ENCODE measurements at places on chromosomes 3 and 15.

- DNase-seq: no peak
Measured at GRCh38 chr3:100563228-100563627, 46.2 kb upstream of the ADGRG7 start.

- no peak for DNase-seq
Measured at GRCh38 chr3:118736107-118736506, 298.5 kb downstream of the IGSF11 start.

DNA sequence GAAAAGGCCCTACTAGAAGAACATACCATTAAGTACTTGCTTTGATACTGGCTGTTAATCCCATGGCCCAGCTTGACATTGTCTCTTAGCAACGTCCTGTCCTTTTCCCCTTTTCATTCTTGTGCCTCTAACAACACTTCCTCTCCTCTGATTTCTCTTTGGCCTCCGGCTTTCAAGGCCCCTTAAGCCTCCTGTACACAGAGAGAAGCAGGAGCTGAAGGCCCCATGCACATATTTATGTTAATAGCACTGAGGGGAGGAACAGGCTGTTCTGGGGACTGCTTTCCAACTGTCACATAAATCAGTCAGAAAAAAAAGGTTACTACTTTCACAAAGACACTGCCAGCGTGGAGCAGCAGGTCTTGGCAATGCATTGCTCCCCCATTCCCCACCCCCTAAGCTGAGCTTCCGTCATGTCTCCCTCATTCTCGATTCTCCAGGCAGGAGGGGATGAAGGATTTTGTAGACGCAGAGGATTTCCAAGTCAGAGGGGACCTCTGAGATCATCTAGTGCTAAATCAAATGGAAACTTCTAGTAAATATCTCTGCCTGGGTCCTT is 257.4 kb upstream of the ADAMTS9 start:
- DNase-seq: no peak

DNA sequence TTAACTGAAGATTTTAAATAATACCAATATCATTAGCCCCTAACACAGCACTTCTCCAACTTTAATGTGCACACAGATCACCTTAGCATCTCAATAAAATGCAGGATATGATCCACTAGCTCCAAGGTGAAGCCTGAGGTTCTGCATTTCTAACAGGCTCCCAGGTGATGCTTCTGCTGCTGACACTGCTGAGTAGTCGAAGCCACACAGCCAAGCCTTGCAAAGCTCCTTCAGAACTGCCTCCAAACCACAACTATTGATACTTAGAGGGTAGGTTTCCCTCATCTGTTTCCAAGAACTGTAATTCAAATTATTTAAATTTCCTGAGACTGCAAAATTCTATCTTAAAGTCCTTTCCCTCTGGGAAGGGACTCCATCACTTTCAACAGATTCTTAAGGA is 3.9 kb downstream of the RIOX2 start:
- no peak for DNase-seq

- DNase-seq: no peak
Measured at GRCh38 chr3:129614927-129615363, 8.5 kb upstream of the PLXND1 start.

GRCh38 chr15:77251662-77252061 is 168.2 kb downstream of the PEAK1 start:
- DNase-seq: no peak

- DNase-seq: no peak
Measured at GRCh38 chr15:57743424-57743823, 36.9 kb downstream of the POLR2M start.

GRCh38 chr15:28114721-28115622 is 15.9 kb upstream of the OCA2 start:
- DNase-seq: no peak

DNA sequence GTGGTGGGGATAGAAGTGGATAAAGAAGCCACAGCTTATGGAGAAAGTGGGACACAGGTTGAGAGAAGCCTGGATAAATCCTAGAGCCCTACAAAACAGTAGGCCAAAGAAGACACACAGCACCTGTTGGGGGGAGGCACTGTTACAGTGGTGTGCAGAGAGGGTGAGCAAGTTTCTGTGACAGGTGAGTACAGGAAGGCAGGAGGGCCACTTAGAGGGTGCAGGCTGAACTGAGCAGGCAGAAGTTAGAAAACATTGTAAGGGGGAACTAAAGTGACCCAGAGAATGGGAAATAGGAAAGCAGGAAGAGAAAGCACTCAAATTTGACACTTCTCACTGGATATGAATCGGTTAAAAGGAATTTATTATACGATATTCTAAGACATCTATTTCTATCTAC is 146.1 kb upstream of the TMCO5A start:
- no peak for DNase-seq

GRCh38 chr15:49045751-49046219 is 461 bp downstream of the SECISBP2L start:
- no peak for DNase-seq

- no peak for DNase-seq
Measured at GRCh38 chr15:33234020-33234461, 39.5 kb upstream of the FMN1 start.

DNA sequence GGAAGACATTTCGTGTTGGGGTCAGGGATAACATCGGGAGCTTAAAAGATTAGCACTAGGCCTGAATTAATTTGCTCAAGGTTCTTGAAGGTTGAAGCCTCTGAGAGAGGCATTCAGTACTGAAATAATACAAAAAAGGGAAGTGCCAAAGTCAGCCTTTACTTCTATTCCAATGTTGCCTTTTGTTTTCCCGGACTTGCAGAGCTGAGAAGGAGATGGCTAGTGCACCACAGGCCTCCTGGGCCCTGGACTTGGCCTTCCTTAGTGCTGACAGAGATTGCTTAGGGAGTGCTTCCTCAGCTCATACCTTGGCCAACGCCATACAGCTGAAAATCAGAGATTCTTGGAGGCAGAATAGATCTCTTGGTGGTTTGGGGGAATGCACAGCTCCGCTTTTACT is 333.6 kb upstream of the TBL1XR1 start:
- DNase-seq: no peak

DNA sequence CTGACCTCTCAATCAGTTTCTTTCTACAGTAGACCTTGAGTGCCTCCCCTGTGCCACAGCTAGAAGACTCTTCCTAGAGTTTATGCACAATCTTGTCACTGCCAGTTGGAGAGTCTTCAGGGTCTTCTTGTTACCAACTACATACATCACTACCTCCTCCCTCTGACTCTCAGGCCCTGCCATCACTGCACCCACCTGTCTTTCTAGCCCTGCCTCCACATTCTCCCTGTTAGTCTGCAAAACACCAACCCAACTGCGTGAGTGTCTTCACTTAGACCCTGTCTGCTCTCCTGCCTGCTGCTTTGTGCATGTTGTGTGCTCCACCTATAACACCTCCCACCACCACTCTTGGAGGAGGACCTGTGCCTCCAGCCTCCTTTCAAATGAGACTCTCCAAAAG is 34.4 kb downstream of the CLSTN2 start:
- no peak for DNase-seq

DNA sequence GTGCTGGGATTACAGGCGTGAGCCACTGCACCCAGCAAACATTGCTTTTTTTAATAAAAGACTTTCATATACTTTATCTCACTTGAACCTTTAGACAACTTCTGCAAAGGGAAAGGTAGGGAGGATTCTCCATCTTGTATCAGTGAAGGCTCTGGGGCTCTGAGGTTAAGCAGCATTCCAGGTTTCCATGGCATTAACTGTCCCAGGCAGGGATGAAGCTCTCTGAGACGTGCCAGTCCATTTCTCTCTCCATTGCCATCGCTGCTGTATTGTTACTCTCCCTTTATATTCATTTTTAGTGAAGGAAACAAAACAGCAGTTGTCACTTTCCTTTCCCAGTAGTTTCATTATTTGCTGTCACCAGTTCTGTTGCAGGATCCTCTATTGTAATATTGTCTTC is 342.4 kb downstream of the LPP start:
- DNase-seq: no peak

GRCh38 chr3:136957751-136958288 is at the start of gene IL20RB:
Gene IL20RB, plus strand, starts transcription at chr3:136957983. Its CDS starts 131 bp downstream, at chr3:136958114.
- DNase-seq: no peak

DNA sequence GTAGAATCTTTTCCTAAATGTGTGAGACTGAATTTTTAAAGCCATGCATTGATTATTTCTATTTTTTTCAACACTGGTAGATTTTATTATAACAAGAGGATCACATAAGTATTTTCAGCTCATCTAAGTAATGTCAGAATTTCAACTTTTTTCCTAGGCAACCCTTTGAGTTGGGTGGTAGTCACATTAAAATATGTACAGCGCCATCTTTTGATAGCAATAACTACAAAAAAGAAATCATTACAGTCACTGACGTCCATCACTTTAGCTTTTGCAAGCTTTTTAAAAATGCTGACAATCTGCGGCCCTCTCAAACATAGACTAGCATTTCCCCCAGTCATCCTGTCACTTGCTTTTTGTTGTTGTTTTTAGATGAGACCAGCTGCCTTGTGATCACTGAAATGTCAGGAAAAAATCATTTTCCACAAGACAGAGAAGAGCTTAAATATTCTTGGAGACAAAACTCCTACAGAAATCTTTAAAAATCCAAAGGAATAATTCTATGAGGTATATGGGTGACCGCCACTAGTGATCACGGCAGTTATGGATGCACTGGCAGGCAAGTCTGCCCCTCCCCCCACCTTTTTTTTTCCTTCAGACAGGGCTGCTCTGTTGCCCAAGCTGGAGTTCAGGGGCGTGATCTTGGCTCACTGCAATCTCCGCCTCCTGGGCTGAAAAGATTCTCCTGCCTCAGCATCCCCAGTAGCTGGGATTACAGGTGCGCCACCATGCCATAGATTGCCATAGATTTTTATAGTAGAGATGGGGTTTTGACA is 384.0 kb upstream of the KCNMB2 start:
- DNase-seq: no peak

DNA sequence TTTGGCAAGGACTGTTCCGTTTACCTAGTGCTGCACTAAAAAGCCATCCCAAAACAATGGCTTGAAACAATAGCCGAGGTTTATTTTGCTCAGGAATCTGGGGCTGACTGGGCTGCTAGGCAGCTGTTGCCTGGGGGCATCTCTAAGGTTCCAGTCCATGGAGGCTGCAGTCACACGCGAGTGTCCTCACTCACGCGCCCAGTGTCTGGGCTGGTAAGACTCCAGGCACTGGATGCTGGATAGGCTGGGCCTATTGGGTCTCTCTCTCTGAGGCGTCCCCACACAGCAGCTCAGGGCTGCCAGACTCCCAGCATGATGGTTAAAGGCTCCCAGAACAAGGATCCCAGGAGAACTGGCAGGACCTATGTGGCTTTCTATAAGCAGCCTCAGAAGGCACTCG is 34.2 kb downstream of the ALS2CL start:
- no peak for DNase-seq

GRCh38 chr3:37930495-37930894 is 60.1 kb upstream of the VILL start:
- DNase-seq: no peak

GRCh38 chr3:54355800-54356199 is 233.4 kb downstream of the CACNA2D3 start:
- no peak for DNase-seq

GRCh38 chr15:98648654-98649471 is 524 bp downstream of the IGF1R start:
- DNase-seq: peak; percentile 14

GRCh38 chr15:38074029-38074428 is 139.6 kb downstream of the TMCO5A start:
- no peak for DNase-seq

GRCh38 chr15:88274553-88275460 is 18.3 kb upstream of the NTRK3 start:
- DNase-seq: peak; percentile 10

GRCh38 chr15:92586966-92587365 is 68.6 kb downstream of the FAM174B start:
- DNase-seq: no peak

DNA sequence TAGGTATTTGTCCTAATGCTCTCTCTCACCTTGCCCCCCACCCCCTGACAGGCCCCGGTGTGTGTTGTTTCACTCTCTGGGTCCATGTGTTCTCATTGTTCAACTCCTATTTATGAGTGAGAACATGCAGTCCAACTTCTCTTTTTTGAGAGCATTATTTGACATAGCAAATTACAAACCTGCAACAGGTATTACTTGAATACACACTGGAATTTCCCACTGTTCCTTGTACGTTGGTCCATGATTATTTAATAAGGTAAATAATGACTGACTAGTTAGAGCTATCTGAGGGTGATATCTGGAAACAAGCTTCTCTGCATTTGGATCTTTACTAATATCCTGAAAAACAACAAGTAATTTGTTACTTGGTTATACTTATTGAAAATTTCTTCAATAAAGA is 24.1 kb downstream of the ICE2 start:
- no peak for DNase-seq

- DNase-seq: no peak
Measured at GRCh38 chr3:78832785-78833204, 935.0 kb downstream of the ROBO1 start.
